Stimulated activated CD8-positive, alpha-beta memory T cell treated with anti-CD3 and anti-CD28 coated beads, Interleukin-4, amount 100 ng/mL, for 1 hour (primary cell): ENCODE measurements at places on chromosomes 5 and 9.

GRCh38 chr9:1490341-1491232, 440.4 kb downstream of the DMRT2 start:
- no peak for DNase-seq

DNA sequence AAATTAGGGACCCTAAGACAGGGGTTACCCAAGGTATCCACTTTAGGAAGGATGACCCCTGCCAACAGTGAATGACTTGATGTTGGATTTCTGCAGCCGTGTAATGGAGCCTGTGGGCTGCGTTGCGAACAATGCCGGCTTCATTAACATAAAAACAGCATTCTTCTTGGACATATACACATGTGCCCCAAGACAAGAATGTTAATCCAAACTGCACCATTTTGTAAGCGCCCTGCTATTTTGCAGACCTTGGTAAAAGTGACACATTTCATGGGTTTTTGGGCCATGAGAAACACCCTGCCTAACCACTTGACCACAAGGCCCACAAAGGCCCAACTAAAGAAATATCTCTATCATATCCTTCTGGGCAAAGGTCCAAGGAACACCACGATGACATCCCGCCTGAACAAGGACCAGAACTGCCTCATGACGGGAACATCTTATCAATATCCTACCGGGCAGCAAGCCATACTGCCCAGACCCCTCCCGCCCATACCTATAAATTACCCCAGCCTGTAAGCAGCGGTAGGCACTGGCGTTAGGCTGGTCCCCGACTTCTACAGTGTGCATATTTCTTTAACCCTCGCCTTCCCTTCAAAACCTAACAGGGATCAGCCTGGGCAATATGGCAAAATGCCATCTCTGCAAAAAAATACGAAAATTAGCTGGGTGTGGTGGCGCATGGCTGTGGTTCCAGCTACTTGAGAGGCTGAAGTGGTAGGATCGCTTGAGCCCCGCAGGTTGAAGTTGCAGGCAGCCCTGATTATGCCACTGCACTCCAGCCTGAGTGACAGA, 9.7 kb upstream of the PDCD1LG2 start:
- no peak for DNase-seq

DNA sequence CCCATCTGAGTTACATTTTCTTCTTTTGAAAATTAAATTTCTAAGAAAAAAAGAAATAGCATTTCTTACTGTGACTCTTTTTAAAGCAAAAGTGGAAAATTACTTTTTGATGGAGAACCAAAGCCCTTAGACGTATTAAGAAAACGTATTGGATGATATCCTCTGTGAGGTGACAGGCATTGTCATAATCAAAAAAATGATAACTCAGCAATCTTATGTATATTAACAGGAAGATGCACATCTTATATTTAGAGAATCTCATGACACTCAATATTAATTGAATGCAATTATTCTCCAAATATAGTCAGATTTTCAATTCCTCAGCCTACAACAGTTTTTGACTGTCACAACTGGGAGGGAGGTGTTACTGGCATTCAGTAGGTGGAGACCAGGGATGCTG, 25.1 kb downstream of the FGF10 start:
- no peak for DNase-seq

GRCh38 chr5:76445830-76446229, 42.7 kb downstream of the IQGAP2 start:
- no peak for DNase-seq

GRCh38 chr5:80591352-80591751, 21.3 kb upstream of the ANKRD34B start:
- no peak for DNase-seq

- DNase-seq = no peak
Measured at GRCh38 chr5:177310757-177311391, 824 bp downstream of the MXD3 start.

- no peak for DNase-seq
Measured at GRCh38 chr5:81393430-81393782, 528 bp downstream of the ACOT12 start.

DNA sequence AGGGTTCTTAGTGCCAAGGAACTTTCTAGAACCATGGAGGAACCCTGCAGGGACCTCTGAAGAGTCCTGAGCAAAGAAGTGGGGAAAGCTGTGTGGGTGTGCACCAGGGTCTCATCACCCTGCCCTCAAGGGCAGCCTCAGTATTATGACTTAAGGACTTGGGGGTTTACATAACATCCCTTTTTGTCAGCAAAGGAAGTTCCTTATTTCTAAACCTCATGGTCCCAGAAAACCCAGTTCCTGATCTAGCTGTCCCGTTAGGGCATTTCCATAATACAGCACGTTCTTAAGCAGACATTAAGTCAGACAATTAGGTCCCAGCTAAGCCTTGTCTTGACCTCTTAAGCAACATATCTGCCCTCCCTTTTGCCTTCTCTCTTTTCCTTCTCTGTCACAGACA, 57.3 kb downstream of the DAPK1 start:
- DNase-seq = no peak

GRCh38 chr5:120405923-120406322, 58.2 kb upstream of the PRR16 start:
- no peak for DNase-seq

- no peak for DNase-seq
Measured at GRCh38 chr9:136645903-136646754, 16.6 kb upstream of the EGFL7 start.
